ENCODE measurements at places on chromosomes 2 and 18.

DNA sequence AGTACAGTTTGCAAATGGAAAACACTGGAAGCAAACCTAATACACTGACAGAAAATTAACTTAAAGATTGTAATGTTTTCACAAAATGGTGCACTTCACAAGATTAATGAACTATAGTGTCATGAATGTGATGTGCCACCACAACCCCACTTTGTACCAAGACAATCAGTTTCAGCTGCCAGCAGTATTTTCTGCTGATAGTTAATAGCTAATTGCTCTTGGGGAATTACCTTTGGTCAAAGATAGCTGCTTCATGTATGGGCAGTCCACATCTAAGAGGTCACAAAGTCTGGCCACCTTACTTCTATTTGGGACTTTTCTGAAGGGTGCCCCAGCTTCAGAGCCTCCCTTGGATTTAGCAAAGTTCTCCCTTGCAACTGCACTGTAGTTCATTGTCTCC is 254.0 kb downstream of the CALCRL start:
- DNase-seq, result no peak

DNA sequence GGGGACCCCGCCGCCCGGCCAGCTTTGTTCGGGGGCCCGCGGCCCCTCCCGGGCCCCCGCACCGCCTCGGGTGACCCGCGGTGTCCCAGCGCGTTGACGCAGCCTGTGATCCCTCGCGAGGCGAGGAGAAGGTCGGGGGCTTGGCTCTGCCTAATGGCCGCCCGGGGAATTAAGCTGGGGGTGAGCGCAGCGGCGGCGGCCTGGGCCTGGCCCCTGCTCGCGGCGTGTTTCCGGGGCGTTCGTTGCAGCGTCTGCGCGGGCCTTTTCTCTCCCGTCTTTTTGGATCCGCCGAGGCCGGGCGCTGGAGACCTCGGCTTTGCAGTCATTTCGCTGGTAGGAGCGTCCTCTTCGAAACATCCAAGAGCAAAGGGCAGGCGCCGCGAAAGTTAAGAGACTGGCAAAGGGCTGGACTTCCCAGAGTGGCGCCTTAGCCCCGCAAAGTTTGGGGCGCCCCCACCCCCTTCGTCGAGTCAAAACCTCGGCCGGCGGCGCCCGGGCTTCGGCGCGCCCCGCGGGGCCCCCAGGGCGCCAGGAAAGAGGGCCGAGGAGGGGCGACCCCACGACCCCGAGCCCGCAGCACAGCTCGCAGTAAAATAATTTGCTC is 1.3 kb downstream of the SALL3 start:
- DNase-seq, result no peak

- no peak for DNase-seq
Measured at GRCh38 chr2:165440367-165440766, 29.1 kb upstream of the CSRNP3 start.

DNA sequence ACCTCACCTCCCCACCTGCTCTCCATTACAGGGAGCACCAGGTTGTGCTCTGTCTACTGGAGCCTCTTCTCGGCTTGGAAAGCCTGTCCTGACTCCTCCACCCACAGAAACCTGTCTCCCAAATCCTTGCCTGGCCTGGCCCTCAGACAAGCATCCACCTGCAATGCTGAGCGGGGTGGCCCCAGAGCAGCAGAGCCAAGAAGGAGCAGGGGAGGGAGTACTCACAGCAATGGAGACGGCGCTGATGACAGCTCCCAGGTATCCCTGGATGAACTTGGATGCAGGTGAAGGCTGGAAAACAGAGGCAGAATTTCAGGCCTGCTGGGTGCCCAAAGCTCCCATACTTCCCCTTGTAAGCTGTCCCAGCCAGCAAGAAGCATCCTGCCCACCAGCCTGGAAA is 72.8 kb downstream of the SFXN5 start:
- DNase-seq, result no peak

GRCh38 chr2:88582030-88582429 is 45.2 kb downstream of the EIF2AK3 start:
- DNase-seq, result no peak
